ENCODE measurements at places on chromosomes 2 and 18.
A peak's percentile ranks its signal among the peaks of the same experiment; 100 is the strongest.

DNA sequence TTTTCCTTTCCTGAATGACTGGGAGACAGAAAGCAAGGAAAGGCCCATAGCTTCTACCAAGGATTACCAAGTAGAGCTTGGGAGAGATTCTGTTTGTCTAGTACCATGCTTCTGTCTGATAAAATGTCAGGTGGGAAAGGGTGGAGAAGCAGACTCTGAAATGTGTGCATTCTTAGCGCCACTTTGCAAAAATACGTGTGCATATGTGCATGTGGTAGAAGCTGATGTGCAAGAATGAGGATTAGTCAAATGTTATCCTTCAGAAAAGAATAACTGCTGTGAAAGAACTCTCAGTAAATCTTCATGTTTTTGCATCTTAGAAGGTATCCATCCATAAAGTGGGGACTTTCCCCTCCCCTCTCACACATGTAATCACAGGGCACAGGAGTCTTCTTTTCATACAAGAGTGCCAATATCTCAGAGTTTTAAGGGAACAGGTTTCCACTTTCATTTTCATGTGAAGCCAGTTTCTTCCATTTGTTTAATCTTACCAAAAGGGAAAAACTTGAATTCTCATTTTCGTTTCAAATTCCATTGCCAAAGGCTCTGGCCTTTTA lies 15.4 kb upstream of the DGKD start:
- no peak for DNase-seq

DNA sequence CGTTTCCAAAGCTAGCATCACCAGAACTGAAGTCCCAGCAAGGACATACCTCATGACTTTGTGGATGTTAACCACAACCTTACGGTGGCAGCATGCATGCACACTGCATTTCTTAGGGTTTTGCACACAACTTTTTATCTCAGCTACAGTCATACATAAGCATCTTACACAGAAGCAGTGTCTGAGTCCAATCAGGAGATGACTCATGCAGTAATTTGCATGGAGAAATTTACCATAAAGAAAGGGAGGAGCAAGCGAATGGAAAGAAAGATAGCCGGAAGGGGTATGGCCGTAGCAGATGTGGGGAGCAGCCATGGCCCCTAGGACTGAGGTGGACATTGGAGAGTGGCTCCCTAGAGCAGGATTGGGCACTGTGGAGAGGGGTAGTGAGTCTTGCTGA lies 522.5 kb downstream of the GALR1 start:
- no peak for DNase-seq

GRCh38 chr2:7703048-7703447 lies 785.8 kb downstream of the RNF144A start:
- DNase-seq: no peak

- DNase-seq: peak; percentile 94
Observed at GRCh38 chr2:20514596-20515269, 67.9 kb downstream of the RHOB start.

- no peak for DNase-seq
Observed at GRCh38 chr18:44893966-44894365, 213.3 kb downstream of the SETBP1 start.

GRCh38 chr2:74199275-74199701 lies 873 bp downstream of the MTHFD2 start:
- no peak for DNase-seq

GRCh38 chr18:42107691-42108450 lies 152.8 kb downstream of the PIK3C3 start:
- DNase-seq: no peak

GRCh38 chr2:213559053-213559452 lies 274.8 kb downstream of the SPAG16 start:
- no peak for DNase-seq

DNA sequence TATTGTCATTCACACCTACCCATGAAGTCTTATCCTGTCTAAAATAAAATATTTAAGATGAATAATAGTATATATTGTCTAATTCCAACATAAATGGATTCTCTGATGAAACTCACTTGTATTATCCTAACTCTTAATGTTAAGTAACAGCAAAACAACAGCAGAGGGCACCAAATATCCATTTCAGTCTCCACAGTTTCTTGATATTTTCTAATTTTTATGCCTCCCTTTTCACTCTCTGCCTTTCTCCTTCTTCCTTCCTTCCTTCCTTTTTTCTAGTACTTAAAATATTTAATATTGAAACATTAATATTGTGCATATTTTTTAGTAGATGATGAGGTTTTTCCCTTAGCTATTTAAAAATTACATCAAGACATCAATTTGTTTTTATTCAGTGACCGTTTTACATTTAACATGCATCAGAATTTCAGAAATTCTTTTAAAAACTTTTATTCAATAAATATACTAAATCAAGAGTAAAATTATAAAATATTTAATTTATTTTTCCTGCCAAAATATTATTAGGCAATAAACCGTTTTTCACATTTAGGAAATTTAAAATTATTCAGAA lies 97.6 kb downstream of the WDR7 start:
- DNase-seq: peak; percentile 64

DNA sequence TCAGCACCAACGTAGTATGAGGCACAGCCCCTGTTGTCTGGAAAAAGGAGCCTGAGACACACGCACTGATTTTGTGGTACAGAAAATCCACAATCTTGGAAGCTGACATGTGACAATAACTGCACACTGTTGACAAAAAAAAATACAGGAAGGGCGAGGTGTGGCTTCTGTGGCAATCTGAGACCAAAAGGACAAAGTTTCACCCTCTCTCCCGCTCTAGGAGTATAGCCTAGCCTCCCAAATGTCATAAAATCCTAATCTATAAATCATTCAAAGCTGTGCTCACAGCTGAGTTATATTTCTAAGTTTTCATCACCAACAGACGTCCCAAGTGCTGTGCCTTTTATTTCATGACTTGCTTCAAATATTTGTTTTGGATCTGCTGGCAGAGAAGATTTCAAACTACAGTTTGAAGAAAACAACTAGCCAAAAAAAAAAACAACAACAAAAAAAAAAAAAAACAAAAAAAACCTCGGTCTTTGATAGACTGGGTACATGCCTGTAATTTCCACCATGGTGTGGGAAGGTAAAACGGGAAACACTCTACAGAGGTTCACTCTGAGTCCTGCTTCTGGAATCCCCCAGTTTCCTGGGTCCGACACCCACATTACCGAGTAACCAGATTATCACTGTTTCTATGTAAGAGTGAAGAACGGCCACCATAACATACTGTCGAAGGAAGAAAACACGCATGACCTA lies 61.0 kb downstream of the C2orf76 start:
- DNase-seq: no peak

DNA sequence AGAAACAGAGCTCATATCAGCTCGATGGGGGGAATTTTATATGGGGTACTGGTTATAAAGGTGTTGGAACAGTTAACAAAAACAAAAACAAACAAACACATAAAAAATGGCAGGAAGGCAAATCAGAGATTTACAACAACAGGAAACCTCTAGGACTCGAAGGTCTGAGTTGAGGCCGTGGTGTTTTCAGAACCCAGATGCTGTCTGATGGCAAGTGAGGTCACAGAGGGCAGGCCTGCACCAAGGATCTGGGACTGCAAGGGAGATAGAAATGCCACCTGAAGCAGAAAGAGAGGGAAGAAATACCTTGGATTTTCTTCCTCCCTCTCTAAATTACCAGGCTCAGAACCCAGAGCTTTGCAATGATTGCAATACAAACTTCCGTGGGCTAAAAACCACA lies 429.5 kb downstream of the ZNF521 start:
- no peak for DNase-seq

GRCh38 chr2:235206980-235207579 lies 255.3 kb downstream of the SH3BP4 start:
- no peak for DNase-seq

DNA sequence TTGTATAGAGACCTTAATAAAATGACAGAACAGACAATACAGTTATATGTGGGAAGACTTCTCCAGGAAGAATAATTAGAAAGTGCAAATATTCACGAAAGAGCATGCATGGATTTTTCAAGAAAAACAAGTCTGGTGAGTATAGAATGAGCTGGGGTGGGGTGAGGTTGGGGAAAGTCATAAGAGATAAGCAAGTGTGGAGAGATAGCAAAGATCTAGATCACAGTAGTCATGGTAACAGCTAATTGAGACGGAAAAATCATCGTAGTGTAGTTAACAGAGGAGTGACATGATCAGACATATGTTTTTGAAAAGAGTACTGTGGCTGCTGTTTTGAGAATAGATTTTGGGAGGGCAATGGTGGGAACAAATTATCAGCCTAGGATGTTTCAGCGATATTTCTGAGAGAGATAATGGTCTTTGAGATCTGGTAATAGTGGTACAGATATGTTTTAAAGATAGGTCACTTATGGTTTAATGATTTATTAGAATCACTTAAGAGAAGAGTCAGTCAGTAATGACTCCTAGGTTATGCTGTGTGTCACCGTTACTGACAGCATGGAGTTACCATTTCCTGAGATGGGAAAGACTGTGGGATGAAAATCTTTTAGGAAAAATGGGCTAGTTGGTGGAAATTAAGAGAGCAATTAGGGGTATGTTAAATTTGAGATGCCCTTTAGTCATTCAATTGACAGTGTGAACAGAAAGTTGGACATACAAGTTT lies 248.5 kb upstream of the SLC8A1 start:
- DNase-seq: no peak

- no peak for DNase-seq
Observed at GRCh38 chr18:78726326-78727056, 253.1 kb upstream of the SALL3 start.

DNA sequence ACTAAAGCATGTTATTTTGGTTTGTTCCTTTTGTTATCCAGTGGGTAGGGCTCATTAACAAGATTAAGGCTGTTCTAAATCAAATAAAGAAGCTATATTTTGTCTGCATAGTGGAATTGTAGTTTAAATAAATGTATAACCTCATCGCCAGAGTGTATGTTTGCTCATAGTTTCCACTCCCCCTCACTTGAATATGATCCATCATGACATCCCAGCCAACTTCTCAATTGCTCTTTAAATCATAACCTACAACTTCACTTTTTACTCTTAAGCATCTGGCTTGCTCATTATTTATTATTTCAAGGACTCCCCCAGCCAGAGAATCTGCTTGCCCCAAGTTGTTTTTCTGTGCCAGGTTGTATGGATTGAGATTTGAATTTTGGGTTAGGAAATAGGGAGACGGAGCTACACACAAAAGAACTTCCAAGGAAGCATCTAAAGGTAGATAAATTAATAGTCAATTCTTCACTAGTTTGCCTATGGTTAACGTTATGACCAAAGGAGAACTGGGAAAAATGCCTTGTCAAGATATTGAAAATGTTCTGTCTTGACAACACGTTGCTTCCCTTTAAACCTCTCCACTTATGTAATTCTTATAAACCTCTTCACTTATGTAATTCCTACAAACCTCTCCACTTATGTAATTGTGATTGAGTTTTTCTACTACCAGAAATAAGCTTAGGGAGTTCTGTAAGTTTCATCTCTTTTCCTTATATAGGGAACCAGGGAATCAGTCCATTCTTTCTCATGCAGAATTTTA lies 55.4 kb upstream of the UPP2 start:
- DNase-seq: no peak
